CD8-positive, alpha-beta T cell (primary cell): ENCODE measurements at places on chromosomes 7 and 10.
A peak's percentile ranks its signal among the peaks of the same experiment; 100 is the strongest.

DNA sequence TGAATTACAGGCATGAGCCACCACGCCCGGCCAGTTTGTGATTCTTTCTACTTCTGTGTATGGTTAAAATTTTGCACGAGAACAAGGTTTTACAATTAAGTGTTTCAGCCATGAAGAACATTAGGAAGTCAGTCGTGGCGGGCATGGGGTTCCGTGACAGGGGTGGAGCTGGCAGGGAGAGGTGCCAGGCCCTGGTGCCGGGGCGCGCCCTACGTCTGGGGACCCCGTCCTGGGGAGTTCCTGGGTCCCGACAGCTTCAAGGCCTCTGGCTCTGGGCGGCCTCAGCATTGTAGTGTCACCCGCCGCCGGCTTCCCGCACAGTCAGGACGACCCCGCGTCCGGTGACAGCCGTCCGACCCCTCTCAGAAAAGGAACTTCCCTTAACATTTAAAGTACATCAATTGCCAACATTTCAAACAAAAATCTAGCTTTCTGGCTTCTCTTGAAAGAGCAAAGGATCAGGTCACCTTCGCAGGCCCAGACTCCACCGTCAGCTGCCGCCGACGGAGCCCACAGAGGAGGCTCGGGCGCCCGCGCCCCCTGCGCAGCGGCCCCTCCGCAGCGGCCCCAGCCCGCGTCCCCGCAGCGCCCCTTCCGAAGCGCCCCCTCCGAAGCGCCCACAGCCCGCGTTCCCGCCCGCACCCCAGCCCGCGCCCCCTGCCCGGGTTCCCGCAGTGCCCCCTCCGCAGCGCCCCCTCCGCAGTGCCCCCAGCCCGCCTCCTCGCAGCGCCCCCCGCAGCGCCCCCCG lies 23.2 kb upstream of the MKI67 start:
- DNase-seq: no peak

DNA sequence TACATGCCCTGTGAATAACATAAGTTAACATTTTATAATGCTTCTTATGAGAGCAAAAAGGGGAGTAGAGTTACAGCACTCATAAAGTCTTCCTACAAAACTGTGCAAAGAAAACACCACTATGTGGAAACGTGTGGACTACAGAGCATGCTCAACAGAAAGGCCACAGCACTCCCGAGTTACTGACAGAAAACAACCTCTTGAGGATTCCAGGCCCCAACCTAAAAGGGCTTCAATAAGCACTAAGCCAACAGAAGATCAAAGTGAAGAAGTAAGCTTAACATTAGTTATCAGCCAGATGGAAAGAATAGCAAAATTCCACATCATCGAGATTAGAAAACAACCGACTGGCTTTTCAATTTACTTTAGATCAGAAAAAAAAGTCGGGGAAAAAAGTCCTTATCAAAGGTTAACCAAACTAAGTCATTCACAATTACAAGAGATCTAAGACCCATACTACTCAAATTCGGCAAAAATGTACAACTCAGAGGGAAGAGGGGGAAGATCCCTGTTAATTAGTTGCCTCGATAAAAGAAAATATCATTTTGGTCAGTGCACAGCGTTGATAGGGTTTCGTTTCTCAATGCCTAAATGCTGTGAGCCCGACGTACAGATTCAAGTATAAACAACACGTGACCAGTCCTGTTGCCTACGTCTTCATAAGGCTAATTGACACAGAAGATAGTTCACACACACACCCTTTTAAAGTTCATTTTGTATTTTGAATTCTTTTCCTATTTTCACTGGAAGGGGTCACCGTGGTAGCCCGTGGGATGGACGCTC lies 1.4 kb downstream of the KBTBD2 start:
- DNase-seq: peak; percentile 58

DNA sequence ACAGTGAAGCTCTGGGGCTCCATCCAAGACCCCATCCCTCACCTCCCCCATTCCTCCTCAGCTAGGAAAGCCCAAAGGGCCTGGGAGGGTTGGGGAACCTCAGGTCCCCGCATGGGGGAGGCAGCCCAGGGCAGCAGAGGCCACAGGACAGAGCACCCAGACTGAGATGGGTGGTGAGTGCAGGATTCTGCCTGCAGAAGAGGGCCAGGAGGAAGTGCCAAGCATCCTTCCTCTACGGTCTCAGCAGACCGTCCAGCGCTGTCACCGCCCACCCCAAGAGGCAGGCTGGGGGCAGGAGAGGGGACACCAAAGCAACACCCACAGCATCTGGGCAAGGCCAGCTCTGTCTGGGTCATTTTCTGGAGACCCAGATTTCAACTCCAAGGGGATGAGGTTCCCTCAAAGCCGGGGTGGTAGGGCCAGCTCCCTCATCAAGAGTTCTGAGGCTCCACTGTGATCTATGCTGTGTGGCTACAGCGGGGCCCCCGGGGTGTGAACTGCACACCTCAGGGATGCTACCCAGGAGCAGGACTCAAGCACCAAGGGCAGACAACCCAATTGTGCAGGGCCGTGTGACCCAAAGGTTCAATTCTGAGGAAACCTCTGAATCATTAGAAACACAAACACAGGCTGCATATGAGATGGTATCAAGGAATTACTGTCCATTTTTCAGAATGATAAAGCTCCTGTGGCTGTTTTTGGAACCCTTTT lies 46.8 kb downstream of the CAMK2B start:
- no peak for DNase-seq

DNA sequence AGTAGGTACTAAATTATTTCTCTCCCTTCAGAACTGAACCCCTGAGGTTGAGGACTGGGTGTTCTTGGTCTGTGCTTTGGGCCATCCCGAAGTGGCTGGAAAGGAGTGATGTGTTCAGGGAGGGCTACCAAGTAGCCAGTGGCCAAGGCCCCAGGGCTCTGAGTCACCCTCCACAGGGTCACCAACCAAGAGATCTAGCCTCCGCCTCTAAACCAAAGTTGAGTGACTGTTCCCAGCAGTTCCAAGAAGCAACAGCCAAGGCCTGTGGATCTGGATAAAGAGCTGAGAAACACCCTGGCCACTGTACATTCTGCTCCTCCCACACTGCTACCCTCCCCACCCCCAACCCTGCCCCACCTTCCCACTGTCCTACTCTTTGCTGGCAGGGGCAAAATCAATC lies 35.5 kb upstream of the KCNMA1 start:
- DNase-seq: no peak

GRCh38 chr10:114600057-114600456 lies 58.0 kb downstream of the ABLIM1 start:
- no peak for DNase-seq
